Pericardium fibroblast (primary cell): ENCODE measurements at places on chromosomes 11 and 22. TPM values are rescaled to one million over a fixed set of nuclear protein-coding genes. Genes with fewer than 3 reads are reported as not detected.

Gene LRRC32
- 36.2 and 95.5 TPM in 2 replicates for total RNA-seq

Gene DNAJB7
- not detected in 2 replicates for total RNA-seq

Gene RBM4
- total RNA-seq = 84.7 and 97.9 TPM in 2 replicates

Gene FXYD6
- total RNA-seq = 0.68 and 1.3 TPM in 2 replicates

Gene ATP5MG
- 46.9 and 55.3 TPM in 2 replicates for total RNA-seq

Gene CNGA4
- not detected in 2 replicates for total RNA-seq

Gene CDC42BPG
- 0.26 TPM in 1 of 2 replicates, not detected in the other for total RNA-seq

Gene TMEM151A
- total RNA-seq = 0.34 and 5.6 TPM in 2 replicates

Gene IGSF9B
- 0.51 and 1.6 TPM in 2 replicates for total RNA-seq

Gene ZNF215
- 1.5 and 2.5 TPM in 2 replicates for total RNA-seq

Gene RASD2
- under 0.01 TPM in 1 of 2 replicates, not detected in the other for total RNA-seq

Gene MYOD1
- total RNA-seq = 0.51 TPM in 1 of 2 replicates, not detected in the other

Gene TP53I11
- total RNA-seq = 157 and 283 TPM in 2 replicates

Gene CLDN25
- total RNA-seq = not detected in 2 replicates

Gene ISX
- not detected in 2 replicates for total RNA-seq

Gene ETS1
- total RNA-seq = 31.5 and 39.2 TPM in 2 replicates

Gene GRM5
- total RNA-seq = under 0.01 TPM in 1 of 2 replicates, not detected in the other

Gene FDXACB1
- total RNA-seq = 0.85 and 1.6 TPM in 2 replicates

Gene CADM1
- total RNA-seq = 0.09 and 0.82 TPM in 2 replicates

Gene GLYATL2
- 0.17 and 1.1 TPM in 2 replicates for total RNA-seq
